ENCODE measurements at places on chromosomes 13 and 19.

DNA sequence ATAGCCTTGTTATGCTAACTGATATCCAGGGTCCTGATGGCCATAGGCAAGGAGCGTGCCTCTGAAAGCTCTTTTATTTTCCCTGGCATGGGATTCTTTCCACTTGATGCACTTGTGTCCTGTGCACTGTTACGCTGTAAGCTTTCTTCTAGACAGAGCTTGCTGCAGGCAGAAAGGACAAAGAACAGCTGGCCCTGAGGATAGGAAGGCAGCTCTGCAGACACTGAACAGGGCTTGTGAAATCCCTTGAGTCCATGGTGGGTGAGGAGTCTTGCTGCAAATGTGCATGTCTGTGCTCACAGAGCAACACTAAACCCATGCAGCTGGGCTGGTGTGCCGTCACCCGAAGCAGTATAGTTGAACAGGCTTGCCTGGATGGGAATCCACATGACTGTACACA, 126.6 kb downstream of the AKAP11 start:
- DNase-seq: peak; percentile 92

DNA sequence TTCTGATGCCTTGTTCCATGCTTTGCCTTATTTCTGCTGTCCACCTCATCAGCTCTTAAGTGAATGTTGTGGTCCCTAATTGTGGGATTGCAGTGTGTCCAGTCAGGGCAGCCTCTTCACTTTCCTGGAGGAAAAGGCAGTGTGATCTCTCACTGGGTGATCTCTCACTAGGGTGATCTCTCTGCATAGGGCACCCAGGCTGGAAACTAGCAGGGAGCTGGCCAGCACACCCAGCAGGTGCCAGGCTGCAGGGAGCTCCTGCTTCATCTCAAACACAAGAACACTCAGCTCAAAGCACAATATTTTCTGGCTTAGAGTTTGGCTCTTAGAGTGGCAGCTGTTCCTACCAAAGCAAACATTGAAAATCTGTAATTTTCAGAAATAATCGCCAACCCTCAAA, 36.5 kb upstream of the TSHZ3 start:
- no peak for DNase-seq

DNA sequence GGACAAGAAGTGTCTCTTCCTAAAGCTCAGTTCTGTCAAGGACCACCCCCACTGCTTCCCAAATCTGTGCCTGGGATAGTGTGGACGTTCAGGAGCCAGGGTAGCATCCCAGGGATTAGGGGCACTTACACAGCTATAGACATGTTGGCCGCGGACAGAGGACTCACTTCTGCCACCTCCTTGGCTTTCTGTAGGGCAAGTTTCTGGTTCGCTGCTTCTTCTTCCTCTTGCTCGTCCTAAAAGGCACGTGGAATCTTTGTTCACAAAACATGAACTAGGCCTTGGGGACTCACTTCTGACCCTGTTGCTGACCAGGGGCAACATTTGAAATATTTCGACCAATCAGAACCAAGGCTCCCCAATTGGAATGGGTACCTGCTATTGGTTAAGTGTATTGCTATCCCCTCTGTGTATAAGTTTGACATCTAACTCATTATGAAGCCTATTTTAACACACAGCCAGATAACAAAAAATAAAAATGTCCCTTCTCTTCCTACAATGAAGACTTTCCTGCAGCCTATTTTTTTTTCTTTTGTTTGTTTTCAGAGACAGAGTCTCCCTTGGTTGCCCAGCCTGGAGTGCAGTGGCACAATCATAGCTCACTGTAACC, 150.3 kb downstream of the IER2 start:
- no peak for DNase-seq

GRCh38 chr13:109401891-109402290, 384.5 kb downstream of the IRS2 start:
- DNase-seq: no peak

- DNase-seq: no peak
Measured at GRCh38 chr13:76868371-76868770, 17.8 kb downstream of the KCTD12 start.

DNA sequence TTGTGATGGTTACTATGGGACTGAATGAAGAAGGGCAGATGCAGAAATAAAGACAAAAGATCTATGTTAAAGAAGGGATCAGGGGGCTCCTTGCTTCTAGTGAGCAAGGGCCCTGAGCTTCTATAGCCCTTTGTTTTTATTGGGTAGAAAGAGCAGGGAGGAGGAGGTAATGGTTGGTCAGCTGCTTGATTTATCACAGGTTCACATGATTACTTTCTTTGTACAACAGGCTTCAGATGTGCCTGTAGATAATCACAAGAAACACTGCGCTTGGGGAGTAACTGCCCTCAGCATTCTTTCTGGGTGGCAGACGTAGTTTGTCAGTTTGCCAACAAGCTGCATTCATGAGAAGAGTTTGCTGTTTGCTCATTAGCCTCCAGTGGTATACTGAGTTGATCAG, 4.8 kb upstream of the ZNF439 start:
- no peak for DNase-seq

GRCh38 chr19:12996406-12997094, 1.3 kb downstream of the NFIX start:
- peak; percentile 21 for DNase-seq

DNA sequence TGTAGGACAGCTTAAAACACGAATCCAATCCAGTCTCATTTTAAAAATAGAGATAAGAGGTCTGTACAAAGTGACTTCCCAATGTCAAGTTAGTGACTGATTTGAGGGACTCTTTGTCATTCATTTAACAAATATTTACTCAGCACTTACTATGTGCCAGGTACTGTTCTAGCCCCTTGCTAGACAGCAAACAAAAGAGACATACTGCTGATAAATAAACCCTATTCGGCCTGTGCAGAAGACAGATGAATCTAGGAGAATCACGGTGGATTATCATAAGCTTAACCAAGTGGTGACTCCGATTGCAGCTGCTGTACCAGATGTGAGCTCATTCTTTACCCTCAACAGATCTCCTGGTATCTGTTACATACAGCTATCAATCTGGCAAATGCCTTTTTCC, 6.4 kb upstream of the ELF1 start:
- no peak for DNase-seq

- no peak for DNase-seq
Measured at GRCh38 chr19:16671652-16672274, 10.8 kb downstream of the TMEM38A start.

DNA sequence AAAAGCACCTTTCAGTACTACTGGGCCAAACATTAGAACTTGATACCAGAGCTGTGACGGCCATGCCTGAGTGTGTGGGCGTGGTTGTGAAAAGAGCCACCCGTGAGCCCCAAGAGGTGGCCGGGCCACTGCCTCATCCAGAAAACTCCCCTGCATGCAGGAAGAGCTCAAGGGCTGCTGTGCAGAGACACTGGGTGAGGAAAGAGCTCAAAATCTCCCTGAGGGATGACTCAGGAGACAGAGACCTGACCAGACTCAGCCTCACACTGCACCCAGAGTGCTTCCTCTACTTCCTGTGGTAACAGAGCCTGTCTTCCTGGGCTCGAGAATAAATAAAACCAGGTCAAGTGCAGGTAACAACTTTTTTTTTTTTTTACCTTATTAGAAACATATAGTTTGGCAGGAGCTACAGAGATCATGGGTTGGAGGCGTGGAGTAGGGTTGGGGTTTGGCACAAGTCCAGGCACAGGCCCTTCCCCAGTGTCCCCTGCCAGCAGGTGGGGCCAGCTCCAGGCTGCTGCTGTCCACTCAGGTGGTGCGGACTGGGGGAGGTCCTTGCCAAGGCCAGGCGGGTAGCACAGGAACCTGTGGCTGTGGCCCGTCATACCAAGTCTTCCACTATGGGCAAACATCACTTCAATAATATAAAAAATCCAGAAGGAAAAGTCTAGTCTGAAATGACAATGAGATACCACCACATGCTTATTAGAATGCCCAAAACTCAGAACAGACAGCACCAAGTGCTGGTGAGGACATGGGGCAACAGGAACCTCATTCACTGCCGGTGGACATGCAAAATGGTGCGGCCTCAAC, 25.5 kb downstream of the ELL start:
- no peak for DNase-seq

DNA sequence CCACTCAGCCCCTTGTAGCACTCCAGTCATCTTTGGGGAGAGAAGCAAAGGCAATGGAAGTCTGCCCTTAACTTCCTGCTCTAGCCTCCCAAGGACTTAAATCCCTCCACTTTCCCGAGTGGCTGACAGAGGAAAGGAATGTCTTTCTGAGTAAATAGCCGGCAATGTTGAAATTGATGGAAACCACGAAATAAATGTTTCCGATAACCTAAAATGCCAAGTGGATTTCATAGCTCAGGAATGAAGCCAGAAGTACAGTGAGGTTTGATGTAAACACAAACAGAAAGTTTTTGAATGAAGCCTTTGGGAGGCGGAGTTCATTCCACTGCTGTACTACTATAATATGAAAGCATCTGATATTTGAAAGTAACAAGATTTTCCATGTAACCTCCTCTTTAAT, 14.0 kb upstream of the TBC1D4 start:
- no peak for DNase-seq

DNA sequence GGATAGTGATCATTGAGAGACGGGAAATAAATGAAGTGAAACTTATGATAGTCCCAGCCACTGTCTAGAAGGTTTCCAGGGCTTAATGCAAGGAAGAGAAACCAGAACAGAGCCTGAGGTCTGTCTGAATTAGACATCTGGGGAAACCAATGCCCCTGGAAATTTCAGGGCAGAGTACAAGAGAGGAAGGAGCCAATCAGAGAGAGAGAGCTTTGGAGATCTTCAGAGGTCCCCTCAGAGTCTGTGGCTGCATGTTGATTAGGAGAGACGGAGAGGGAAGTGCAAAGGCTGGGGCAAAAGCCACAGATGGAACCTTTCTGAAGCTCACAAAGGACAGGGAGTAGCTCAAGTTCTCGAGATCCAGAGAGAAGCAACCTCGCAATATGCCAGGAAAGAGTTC, 378.0 kb downstream of the DNAJC15 start:
- DNase-seq: no peak

DNA sequence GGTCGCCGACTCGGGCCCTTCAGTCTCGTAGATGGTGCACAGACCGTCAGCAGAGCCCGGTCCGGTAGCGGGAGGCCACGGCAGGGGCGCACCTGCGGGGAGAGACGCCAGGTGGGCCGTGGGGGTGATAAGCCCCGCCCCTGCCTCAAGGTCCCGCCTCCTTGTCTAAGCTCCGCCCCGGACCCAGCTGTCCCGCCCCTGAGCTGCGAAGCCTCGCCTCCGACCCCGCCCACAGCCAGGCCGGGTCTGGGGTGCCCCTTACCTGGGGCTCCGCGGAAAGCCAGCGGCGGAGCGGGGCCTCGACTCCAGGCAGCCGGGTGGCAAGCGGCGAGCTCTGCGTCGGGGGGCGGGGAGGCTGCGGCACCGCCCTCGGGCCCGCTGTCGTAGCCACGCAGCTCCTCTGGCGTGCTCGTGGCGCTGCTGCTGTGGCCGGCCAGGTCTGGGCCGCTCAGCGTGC, 4.7 kb downstream of the PRR36 start:
- DNase-seq: peak; percentile 46

GRCh38 chr13:20567881-20568528, 1.0 kb downstream of the IFT88 start:
- no peak for DNase-seq

- no peak for DNase-seq
Measured at GRCh38 chr13:44195245-44195644, 178.4 kb upstream of the SERP2 start.

DNA sequence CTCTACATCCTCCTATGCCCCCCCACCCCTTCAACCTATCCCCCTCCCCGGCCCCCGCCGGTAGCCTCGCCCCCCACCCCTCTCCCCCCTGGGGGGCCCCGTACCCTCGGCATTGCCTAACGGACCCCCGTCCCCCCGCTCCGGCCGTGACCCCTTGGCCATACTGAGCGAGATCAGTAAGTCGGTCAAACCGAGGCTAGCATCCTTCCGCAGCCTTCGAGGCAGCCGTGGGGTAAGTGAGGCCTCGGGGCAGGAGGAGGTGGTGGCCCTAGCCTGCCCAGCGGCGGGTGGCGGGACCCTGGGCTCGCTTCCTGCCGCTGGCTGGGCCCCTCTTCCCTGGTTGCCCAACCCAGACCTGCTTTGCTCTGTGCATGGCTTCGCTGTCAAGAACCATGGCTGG, 6.5 kb downstream of the TRIP10 start:
- DNase-seq: no peak

DNA sequence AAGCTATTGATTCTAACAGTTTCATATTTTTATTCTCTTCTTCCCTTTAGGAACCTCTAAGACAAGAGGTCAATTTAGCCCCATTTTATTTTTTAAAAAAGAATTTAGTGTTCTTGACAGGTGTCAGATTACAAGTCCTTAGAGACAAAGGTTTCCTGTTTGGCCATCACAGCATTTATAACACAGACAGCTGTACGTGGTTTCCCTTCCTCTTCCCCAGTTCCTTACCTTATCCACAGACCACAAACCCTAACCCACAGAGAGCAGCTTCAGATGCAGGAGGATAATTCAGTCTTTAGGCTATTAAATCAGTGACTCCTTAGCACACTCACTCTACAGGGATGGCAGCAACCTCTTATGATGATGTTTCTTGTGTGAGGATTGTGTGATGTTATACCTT, 1210.1 kb downstream of the DIAPH3 start:
- no peak for DNase-seq

- DNase-seq: peak; percentile 92
Measured at GRCh38 chr19:39160523-39160861, 34.9 kb downstream of the PAK4 start.

- DNase-seq: no peak
Measured at GRCh38 chr19:42066075-42066754, 3.8 kb downstream of the GRIK5 start.

- peak; percentile 58 for DNase-seq
Measured at GRCh38 chr19:13788991-13789390, 6.3 kb upstream of the ZSWIM4 start.

DNA sequence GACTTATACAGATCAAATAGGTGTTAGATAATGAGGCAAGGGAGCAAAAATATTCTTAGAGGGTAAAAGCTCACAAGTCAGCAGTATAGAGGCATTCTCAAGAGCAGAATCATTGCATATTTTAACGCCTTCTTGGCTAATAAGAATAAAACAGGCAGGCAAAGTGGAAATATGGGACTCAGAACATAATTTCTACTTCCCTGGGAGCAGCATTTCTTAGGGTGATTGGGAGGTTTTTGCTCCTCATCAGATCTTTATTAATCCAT, 39.6 kb downstream of the LHFPL6 start:
- no peak for DNase-seq

GRCh38 chr13:85544756-85545155, 254.5 kb downstream of the SLITRK6 start:
- no peak for DNase-seq

Data from umbilical cord (tissue), 2 donors.